Activated CD4-positive, alpha-beta T cell treated with anti-CD3 and anti-CD28 coated beads for 1 hour (primary cell): ENCODE measurements at places on chromosomes 2 and 18.

- DNase-seq: no peak
Measured at GRCh38 chr18:24704946-24705630, 244.7 kb downstream of the HRH4 start.

DNA sequence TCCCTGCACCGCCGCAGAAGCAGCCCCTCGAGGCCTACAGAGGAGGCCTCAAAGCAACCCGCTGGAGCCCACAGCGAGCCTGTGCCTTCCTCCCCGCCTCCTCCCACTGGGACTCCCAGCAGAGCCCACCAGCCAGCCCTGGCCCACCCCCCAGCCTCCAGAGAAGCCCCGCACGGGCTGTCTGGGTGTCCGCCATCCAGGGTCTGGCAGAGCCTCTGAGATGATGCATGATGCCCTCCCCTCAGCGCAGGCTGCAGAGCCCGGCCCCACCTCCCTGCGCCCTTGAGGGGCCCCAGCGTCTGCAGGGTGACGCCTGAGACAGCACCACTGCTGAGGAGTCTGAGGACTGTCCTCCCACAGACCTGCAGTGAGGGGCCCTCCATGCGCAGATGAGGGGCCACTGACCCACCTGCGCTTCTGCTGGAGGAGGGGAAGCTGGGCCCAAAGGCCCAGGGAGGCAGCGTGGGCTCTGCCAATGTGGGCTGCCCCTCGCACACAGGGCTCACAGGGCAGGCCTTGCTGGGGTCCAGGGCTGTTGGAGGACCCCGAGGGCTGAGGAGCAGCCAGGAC is 31.2 kb downstream of the GPC1 start:
- no peak for DNase-seq

DNA sequence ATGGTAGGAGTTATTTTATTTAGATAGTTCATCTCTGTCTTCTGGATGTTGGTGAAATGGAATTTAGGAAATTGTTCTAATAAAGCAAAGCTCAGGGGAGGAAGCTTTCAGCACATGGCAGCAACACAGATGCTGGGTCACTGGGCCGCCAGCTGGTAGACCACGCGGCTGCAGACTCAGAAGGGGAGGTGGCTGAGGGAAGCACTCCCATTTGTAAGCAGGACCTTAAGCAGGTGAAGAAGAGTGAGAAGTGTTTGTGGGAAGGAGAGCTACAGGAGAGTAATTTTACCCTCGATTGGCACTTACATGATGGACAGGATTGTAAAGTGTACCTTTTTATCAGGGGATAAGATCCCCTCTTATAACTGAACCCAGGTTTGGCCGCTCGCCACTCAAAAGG is 24.4 kb downstream of the NMS start:
- DNase-seq: no peak

DNA sequence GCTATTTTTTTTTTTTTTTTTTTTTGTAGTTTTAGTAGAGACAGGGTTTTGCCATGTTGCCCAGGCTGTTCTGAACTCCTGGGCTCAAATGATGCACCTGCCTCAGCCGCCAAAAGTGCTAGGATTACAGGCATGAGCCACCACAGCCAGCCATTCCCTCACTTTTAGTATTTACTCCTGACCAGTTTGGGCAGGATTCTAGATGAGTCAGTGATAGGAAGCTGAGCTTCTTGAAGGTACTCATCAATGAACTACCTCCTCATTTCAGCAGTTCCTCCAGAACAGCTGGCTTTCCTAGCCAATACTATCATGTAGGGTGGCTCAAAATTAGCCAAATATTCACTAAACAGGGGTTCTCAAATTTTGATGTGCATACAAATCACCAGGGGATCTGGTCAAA is 57.2 kb downstream of the CYBRD1 start:
- DNase-seq: no peak

GRCh38 chr18:43776997-43777396 is 499.7 kb upstream of the SYT4 start:
- DNase-seq: no peak

DNA sequence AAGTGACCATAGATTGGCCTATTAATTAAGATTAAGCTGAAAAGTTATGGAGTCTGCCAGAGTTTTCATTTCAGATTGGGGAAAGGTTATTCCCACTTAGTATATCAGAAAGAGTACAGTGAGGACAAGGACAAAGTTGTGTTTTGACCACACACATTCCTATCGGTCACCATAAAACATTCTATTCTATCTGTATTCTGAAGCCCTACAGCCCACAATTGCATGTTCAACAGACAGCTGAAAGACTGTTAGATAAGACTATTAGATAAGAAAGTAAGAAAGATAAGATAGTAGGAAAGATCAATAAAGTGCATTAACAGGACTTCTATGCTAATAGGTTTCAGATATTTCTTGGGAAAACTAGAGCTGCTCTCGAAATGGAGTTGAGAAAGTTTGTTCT is 26.7 kb upstream of the ACYP2 start:
- DNase-seq: no peak

DNA sequence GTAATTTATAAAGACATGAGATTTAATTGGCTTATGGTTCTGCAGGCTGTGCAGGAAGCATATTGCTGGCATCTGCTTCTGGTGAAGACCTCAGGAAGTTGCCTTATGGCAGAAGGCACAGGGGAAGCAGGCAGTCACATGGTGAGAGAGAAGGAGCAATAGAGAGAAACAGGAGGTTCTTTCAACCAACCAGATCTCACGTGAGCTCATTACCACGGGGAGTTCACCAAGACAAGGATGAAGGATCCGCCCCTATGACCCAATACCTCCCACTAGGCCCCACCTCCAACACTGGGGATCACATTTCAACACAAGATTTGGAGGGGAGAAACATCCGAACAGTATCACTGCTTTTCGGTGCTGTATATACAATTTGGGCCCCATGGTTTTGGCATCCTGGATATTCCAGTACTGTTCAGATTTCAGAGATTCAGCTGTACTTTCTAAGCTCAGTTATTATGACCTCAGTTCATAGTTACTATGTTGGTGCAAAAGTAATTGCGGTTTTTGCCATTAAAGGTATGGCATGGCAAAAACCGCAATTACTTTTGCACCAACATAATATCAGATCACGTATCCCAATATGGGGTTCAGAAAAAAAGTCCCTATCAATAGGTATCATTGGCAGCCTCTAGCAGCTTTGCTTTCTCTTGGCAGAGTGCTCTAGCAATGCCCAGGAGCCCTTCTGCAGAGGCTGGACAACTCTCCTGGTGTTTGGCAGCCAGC is 189.6 kb upstream of the SIX3 start:
- no peak for DNase-seq

- no peak for DNase-seq
Measured at GRCh38 chr2:226796840-226797288, 2.8 kb downstream of the IRS1 start.

DNA sequence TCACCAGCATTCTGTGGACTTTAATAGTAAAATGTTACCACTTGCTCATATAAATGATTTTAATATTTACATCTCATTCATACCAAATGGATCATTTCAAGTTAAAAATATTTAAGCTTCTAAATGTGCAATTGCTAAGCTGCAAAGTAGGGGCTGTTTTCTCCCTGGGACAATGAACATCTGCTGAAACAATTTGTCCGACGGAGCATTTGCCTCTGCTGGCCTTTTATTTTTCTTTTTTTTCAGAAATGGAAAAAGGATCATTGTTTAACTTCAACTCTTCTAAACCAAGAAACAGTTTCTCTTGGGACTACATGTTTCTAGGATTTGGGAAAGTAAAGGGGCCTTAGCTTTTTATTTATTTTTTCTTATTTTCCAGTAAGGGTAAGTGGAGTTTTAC is 43.8 kb upstream of the ITPRID2 start:
- DNase-seq: no peak

DNA sequence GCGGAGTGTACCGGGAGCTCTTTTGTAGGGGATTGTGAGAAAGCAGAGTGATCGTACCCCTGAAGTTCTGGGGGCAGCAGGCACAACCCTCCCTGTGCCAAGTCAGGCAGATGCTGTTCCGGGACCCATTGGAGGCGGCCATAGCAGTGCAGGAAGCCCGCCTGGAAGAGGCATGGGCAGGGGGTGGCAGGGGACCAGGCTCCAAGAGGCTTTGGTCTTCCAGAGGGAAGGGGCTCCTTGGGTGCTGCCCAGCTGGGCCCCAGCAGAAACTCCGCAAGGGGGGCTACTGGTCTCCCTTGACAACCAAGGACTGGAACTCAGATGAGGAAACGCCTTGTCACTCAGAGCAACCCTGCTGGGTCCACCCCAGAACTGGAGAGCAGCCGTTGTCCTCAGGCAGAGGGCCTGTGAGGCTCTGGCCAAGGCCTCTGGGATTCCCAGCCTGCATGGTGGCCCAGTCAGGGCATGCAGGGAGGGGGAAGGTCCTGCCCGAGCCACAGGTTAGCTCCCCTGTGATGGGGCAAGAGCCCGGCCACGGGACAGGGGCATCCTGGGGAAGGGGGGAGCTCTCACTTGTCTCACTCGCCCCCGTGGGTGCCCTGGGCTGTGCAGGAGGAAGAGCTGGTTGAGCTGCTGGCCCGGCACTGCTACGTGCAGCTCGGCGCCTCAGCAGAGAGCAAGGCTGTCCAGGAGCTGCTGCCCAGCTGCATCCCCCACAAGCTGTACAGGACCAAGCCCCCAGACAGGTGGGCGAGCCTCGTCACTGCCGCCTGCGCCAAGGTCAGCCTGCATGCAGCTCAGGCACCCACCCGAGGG is 21.0 kb upstream of the GPR17 start:
- DNase-seq: no peak
